ENCODE measurements at places on chromosomes 5 and 9.

GRCh38 chr5:153400931-153401330, 89.5 kb upstream of the GRIA1 start:
- DNase-seq, result no peak

DNA sequence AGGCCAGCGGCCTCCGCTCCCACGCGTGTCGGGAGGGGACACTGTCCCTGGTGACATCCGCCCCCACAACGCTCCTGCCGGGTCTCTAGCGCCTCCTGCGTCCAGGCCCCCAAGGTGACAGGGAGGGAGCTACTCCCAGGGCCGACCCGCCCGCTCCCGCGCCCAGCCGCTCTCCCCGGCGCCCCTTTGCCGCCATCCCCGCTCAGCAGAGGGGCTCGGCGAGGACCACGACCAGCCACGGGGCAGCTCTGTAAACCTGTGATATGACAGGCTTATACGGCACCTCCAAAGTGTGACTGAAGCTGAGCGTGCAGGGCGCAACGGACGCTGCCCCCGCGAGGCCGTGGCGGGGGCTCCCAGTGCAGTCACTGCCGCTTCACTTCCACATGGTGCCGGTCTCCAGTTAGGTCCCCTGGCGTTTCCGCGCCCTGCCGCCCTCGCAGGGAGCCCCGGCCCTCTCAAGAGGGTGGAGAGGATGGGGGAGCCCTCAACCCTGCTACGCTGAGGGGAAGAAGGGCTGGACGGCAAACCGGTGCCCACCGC, 978 bp upstream of the ADCY2 start:
- no peak for DNase-seq

DNA sequence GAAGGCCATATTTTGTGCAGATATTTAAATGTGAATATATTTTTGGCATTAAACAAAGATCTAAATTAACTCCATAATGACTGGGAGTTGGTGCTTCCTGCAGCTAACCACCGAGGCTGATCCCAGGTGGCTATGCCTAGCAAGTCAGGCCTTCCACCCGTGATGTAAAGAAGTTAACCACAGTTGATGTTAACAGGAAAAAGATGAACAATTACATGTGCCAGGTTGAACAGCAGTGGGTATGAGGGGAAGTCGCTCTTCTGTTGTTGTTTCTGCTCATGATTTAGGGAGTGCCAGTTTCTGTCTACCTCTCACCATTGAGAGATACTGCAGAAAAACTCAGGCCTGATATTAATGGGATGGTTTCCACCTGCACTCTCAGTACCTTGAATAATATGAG, 334.3 kb downstream of the EBF1 start:
- no peak for DNase-seq

- no peak for DNase-seq
Measured at GRCh38 chr9:88017096-88017495, 42.8 kb upstream of the CDK20 start.

DNA sequence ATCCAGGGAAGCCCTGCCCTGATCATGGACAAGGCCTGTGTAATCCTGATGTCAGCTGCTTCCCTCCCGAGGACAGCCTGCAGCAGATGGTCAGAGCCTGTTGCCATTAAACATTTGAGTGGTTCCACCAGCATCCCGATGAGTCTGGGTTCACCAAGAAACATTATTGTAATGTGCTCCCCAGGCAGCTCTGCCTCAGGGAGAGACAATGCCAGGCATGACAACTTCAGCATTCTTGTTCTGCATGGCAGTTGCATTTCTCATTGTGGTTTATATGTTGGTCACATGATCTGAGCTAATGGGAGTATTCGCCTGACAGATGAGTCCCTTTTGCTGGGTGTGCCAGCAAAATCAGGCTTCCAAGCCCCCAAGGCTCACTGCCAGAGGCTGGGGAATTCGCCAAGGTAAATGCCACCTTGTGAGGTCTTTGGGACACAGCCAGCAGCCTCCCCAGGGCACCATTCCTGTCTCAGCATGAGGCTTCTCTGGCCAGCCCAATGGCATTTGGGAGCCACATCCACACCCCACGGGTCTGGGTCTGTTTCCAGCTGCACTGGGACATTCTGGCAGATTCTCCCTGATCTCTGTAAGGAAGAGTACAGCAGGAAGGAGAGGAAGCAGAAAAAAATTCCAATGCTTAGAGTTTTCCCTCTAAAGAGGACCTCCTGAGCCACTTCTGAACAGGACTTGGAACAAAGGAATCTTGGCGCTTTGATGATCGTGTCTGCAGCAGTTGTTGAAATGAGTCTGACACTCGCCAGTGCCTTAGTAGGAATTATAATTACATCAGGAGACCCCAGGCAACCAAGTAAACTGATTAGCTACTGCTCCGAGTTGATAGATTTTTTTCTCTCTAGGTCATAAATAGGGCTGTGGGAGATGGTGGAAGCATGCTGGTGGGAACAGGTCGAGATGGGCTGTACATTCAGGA, 18.7 kb downstream of the KCNIP1 start:
- no peak for DNase-seq

- DNase-seq, result no peak
Measured at GRCh38 chr5:16043349-16043965, 136.1 kb downstream of the MARCHF11 start.

- DNase-seq, result peak; percentile 3
Measured at GRCh38 chr5:92850886-92851285, 730.1 kb downstream of the NR2F1-AS1 start.

DNA sequence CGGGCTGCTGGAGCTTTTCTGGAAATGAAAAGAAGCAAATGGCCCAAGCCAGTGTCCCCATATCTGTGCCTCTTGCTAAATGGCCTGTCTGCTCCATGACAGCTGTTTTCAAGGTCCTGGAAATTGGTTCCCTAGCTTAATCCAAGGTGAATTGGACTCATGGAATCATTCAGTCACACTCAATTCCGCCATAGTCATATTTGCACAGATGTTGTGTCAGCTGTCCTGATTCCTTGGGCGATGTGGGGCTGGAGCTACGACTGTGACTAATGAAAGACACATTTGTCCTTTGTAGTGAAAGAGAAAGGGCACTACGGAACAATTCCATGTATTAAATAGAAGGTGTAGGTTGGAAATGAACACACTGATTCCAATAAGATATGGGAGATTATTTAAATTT, 102.9 kb upstream of the MEGF10 start:
- no peak for DNase-seq

- no peak for DNase-seq
Measured at GRCh38 chr5:172595596-172596455, 45.2 kb upstream of the NEURL1B start.

DNA sequence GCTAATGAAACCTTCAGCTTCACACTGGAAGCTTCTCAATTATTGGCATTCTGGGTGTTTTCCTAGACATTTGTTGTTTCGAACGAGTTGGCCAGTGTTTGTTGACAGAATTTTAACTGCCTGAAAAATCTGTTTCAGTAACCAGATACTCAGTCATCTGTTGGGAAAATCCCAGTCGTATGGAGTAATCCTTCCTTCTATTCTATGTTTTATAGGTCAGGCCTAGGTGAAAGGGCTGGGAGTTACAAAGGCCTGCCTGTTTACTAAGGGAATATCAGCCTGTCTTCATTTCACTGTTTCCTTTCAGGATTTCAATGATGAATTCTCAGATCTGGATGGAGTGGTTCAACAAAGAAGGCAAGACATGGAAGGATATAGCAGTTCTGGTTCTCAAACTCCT, 59.9 kb downstream of the GRAMD2B start:
- DNase-seq, result no peak

DNA sequence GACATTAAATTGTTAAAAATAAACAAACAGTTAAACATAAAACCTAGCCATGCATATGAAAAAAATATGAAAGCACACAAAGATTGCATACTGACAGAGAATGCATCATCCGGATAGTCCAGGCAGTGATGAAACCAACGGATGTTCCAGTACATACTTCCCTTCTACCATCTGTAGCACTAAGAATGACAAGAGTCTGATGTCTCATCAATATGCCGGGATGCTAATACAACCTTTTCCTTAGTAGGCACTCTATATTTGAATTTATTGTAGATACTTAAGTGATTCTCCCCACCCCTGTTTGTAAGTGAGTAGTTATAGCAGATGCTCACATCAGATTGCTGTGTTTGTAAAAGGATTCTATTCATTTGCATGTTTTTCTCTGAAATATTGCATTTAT, 571.2 kb upstream of the WWC1 start:
- no peak for DNase-seq

DNA sequence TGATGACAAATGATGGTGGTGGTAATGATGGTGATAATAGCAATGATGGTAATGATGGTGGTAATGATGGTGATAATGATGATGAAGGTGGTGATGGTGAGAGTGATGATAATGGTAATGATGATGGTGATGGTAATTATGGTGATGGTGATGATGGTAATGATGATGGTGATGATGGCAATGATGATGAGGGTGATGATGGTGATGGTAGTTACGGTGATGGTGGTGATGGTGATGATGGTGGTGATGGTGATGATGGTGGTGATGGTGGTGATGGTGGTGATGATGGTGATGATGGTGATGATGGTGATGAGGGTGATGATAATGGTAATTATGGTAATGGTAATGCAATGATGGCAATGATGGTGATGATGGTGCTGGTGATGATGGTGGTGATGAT, 91.1 kb downstream of the DAP start:
- no peak for DNase-seq

DNA sequence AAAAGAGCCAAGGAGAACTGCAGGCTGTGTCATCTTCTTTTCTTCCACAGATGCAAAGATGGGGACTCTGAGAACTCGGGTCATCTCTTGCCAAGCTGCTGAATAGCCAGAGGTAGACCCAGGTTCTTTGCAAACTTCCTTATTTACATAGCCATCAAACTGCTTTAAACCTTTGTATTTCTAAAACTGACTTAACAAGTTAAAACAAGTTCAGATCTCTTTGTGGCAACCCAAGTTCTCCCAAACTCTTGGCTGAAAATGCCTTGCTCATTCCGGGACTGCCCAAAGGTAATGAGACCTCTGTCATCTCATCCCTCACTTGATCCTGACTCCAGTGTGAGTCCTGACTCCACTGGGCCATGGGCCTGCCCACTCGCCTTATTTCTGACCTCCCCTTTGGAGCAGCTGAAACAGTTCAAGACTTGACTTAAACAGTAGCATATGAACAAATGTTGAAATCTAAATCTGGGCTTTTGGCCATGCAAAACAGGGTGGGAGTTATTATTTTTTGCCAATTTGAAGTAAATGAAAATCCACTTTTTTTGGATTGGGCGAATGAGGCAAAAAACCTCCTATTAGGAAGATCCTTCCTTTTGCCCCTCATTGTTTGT, 50.6 kb downstream of the FBXL7 start:
- no peak for DNase-seq

DNA sequence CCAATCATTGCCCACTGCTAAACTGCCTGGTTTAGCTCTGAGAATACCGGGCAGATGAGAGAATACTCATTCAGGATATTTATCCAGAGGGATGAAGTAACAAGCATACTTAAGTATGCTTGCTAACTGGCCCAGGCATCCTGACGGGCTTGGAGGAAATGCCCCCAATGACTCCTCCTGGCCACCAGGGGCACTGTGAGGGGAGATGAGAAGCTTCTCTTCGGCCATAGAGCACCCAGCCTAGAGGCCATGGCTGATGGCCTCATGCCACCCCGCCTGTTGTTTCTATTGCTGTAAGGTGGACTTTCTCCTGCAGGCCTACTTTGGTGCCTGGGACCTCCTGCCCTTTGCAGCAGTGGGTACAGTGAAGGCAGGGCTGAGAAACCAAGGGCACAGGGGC, 134.5 kb upstream of the FSTL4 start:
- no peak for DNase-seq

DNA sequence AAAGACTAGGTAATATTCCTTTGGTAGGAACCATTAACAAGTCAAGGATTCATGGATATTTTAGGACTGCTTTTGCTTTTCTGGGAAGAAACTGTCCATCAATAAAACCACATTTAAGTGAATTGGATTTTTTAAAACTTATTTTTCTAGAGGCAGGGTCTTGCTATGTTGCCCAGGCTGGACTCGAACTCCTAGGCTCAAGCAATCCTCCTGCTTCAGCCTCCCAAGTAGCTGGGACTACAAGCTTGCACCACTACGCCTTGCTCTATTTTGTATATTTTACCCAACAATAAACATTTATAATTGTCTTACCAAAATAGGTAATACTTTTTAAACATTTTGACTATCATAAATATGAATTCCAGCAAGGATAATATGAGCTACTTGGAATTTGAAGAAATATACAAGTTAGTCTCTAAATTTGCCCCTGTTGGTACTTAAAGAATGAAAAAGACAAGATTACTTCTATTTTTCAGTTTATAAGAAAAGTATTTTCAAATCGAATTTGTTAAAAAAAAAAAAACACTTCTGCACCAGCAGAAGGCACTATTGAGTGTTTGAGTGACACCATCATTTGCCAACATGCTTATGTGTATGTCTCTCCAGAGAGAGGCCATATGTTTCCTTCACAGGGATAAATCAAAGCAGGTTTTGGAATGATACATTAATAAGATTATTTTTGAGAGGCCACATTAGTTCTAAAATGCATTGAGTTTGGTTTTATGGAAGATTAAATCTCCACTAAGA, 60.0 kb upstream of the CARTPT start:
- no peak for DNase-seq

DNA sequence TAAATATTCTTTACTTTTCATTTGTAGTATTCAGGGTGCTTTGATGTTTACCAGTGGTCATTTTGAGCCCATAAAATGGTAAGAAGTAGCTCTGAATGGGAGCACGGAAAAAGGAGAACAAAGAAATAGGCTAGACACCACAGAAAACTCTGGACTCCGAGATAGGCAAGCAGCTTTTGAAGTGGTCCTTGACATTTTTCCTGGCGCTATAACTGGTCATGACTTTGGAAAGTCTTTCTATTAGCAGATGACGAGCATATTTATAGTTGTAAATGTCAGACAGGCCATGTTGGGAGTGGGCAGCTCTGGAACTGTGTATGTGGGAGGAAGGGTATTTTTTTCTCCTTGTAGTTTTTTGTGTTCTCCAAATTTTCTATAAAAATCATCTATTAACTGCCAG, 126.1 kb upstream of the POC5 start:
- DNase-seq, result no peak

DNA sequence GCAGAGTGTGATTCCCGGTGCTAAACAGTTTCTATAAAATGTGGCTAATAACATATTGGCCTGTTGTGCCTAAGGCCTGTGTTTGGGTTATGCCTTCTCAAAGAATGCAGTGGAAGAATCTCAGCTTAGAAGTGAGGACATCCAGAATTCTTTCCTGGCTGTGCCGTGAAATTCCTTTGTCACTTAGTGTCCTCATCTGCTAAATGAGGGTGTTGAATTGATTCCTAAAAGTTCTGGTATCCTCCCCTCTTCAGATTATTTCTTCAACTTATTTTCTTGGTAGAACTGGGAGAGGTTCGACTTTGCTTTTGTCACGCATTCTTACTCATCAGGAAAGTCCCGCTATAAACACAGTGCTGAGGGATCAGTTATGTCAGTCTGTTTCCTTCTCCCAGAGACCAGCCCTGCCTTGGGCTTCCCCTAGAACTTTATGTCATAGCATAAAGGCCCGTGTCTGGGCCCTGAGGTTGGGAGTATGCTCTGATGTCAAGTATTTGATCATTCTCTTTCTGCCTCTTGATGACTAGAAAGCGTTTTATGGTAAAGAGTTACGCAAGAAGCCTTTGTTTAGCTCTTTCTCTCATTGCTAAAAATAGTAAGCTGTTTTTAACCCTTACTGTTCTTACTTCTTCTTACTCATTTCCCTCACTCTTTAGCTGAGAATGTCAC, 29.5 kb downstream of the MTAP start:
- DNase-seq, result no peak
